ENCODE measurements at places on chromosomes 2 and 18. TPM values are rescaled to one million over a fixed set of nuclear protein-coding genes. Genes with fewer than 3 reads are reported as not detected.
A peak's percentile ranks its signal among the peaks of the same experiment; 100 is the strongest.

TMEM169 gene
- not detected for total RNA-seq

- DNase-seq = no peak
These were observed 213.8 kb downstream of the HRH4 start for GRCh38 chr18:24674200-24674599.

DNA sequence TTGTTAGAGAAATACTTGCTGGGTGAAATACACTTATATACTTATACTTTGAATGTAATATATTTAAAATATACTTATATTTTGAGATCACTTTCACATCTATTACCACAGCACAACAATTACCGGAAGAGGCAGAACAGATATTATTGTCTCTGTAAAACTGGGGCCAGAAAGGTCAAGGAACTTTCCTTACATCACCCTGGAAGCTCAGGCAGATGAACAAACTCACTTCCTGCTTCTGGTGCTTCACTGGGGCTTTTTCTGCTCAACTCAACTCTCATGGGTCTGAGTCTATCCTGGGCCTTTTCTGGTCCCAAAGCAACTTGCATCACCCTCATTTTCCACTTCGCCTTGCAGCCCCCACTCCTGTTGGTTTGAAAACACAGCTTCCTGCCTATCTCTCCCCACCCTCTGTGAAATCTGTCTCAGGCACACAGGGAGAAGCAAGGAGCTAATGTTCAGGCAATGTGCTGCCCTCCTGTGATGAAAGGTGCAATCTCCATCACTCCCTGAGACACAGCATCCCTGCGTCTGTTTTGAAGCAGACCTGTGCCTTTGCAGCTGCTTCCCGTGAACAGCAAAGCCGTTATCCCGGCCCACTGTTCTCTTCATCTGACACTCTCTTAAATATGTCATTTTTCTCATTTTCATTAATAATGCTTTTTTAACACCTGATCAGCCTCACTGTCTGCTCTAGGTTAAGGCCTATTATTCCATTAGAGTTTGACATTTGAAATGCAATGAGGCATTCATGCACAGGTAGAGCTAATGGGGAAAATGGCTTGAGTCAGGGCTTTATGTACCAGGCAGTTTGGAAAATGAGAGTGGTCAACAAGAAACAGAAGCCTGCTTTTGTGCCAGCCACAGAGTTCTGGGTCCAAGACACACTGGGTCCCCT lies 251.9 kb upstream of the CHAC2 start:
- peak; percentile 18 for DNase-seq

- no peak for DNase-seq
These were observed 11.3 kb upstream of the CIB4 start for GRCh38 chr2:26652361-26653041.

GRCh38 chr2:18940184-18940583 lies 350.8 kb upstream of the NT5C1B start:
- no peak for DNase-seq

IMPACT gene
- 28.6 TPM for total RNA-seq

GRCh38 chr2:228681426-228681825 lies 499.9 kb upstream of the SPHKAP start:
- no peak for DNase-seq

HOXD4 gene
- 13.7 TPM for total RNA-seq

- no peak for DNase-seq
These were observed 502.1 kb upstream of the TMEFF2 start for GRCh38 chr2:192696857-192697256.

FTCDNL1 gene
- 0.27 TPM for total RNA-seq

CD302 gene
- total RNA-seq = 10.6 TPM

POTEJ gene
- not detected for total RNA-seq

ZAP70 gene
- total RNA-seq = not detected

ERICH2 gene
- total RNA-seq = not detected

DNA sequence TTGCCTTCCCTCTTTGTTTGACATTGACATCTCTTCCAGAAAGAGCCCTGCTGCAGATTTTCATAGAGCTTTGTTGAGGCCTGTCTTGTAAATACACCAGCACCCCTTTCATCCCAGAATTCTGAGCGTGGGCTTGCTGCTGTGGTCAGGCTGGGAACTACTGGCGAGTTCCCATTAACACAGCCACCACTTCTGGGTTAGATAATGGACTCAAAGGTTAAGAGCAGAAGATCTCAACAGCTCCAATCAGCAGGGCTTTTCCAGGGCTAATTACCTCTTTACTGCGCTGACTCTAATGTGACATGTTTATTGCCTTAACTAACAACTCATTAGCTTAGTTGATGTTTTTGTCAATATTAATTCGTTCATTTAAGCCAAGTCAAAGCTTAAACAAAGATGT lies 235.9 kb upstream of the BOD1L2 start:
- no peak for DNase-seq

DNA sequence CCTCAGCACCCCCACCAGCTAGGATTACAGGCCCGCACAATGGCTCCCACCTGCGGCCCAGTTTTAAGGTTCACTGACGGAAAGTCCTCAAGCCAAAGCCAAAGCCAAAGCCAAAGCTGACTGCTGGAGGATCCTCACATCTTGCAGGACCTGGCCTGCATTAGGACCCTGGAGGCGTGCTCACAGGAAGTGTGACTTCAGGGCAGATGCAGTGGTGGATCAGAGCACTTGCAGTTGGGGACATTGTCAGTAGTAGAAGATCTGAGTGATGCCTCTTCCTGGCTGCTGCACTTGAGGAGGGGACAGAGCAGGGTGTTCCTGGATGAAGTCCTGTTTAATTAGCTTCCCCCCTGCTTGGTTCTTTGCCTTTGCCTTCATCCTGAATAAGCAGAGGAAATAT lies 69.0 kb upstream of the ALPP start:
- no peak for DNase-seq

MEP1B gene
- total RNA-seq = not detected

DNA sequence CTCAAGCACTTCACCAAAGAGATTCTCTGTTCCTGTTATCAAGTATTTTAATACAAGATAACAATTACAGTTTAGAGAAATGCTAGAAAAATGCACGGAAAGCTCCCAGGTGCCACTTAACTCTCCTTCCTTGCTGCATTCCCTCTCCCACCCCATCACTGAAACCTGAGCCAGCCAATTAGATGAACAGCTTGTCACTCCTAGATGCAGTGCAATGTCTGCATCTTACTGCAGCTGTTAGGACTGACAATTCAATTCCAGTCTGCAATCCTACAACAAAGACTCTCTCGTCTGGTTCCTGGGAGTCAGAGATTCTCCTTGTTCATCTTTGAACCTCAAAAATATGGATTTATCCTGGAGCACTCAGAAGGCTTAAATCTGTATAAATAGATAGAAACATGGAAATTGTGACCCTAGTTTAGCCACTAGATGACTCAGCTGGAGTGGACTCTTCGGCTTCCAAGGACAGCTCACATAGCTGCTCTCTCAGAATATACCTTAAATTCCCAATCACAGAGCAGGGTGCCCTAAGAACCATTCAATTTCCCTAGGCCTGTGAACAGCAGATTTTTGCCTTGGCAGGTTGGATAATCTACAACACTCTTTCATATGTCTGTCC lies 311.1 kb downstream of the NRXN1 start:
- no peak for DNase-seq

DNA sequence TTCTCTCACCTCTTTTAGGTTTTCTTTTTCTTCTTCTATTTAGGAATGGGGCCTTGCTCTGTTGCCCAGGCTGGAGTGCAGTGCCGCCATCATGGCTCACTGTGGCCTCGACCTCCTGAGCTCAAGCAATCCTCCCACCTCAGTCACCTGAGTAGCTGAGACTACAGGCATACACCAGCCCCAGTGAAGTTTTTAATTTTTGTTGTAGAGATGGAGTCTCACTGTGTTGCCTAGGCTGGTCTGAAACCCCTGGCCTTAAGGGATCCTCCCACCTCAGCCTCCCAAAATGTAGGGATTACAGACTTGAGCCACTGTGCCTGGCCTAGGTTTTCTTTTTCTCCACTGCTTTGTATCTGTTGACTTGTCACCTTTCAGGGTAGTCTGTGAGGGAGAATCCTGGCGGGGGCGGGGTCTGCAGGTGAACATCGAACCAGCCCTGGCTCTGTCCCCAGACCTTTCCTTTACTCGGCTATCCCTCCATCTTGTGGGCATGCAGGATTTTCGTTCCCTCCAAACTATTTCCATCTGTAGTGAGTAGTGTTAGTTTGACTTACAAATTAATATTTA lies 21.7 kb downstream of the NCK2 start:
- no peak for DNase-seq

MALL gene
- total RNA-seq = 114 TPM

DNA sequence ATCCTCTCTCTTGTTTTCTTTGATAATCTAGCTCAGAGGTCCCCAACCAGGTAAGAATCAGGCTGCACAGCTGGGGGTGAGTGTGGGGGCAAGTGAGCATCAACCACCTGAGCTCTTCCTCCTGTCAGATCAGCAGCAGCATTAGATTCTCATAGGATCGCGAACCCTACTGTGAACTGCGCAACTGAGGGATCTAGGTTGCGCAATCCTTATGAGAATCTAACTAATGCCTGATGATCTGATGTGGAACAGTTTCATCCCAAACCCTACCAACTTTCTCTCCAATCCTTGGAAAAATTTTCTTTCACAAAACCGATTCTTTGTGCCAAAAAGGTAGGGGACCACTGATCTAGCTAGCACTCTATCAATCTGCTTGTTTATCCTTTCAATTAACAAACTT lies 678.3 kb downstream of the CBLN2 start:
- no peak for DNase-seq

GRCh38 chr2:102050854-102051391 lies 59.2 kb downstream of the IL1R2 start:
- DNase-seq = peak; percentile 86

DNA sequence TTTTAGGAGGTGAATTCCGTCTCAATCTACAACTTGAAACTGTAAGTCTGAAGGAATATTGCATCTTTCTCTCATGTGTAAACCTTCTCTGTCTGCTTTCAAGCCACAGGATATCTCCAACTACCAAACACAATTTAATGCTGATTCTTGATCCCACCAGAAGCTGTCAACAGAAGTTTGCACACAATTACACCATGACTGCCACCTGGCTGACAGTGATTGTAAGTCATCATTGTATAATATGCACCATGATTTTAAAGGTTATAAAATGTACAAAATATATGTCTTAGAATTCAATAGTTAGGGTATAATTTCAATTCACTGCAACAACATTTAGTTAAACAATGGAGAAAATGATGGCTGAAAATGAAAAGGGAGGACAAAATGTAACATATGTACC lies 18.4 kb downstream of the PREPL start:
- peak; percentile 20 for DNase-seq

GRCh38 chr2:199144036-199144435 lies 313.7 kb downstream of the SATB2 start:
- DNase-seq = no peak

All from endothelial cell of umbilical vein (primary cell).